Esophagus muscularis mucosa (tissue), 4 donors: ENCODE measurements at places on chromosomes 13 and 19. TPM values are rescaled to one million over a fixed set of nuclear protein-coding genes. Genes with fewer than 3 reads are reported as not detected.

DNA sequence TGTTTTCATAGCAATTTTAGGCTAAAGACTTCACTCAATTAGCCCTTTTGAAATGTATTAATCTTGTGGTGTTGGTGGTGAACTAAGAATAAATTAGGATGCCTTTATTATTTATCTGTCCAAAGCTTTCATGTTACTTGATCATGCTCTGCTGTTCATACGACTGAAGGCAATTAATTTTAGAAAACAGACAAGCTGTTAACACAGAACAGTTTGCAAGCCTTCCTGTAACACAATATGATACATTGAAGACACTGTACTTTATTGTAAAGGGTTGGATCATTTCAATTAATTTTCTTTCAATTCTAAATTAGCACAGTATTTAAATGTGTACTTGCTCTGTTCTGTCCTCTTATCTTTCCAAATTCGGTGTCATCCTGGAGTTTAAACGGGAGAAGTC, 794.3 kb upstream of the MIR17HG start:
- no peak for DNase-seq

C13orf46 gene
- 0.52 TPM for total RNA-seq

- DNase-seq, result no peak
Observed at GRCh38 chr19:2636141-2636896, 66.2 kb downstream of the GNG7 start.

TMEM143 gene
- total RNA-seq, result 4.8 TPM

- no peak for DNase-seq
Observed at GRCh38 chr13:42750794-42751193, 30.6 kb upstream of the FAM216B start.

- no peak for DNase-seq
Observed at GRCh38 chr19:32105527-32106310, 239.7 kb upstream of the ZNF507 start.

ACER1 gene
- not detected for total RNA-seq

DNA sequence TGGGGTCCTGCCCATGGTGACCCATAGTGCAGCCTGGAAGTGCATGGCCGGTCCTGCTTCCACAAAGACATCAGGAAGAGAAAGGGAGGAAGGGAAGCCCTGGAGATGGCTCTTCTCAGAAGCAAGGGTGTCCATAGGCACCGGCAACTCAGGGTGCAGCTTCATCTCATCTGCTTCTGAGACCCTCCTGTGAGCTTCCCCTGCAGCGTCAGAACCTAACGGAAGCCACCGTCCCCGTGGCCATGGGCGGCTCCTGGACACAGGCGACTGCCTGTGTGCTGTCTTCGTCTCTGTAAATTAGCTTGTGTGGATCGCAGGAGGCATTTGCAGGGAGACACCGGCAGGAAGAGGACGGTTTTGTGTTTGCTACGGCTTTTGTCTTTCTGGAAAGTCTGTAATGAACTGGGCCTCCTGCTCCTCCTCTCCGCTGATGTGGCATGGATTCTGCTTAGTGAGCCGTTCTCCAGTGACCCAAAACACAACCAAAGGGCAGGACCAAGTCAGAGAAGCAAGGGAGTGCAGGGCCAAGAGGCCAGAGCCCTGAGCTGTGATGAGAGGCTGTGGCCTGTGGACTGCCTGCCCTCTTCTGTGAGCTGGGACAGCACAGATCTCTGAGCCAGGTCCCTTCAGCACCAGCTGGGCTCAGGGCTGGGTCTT, 2.5 kb downstream of the ATP4B start:
- no peak for DNase-seq

DNA sequence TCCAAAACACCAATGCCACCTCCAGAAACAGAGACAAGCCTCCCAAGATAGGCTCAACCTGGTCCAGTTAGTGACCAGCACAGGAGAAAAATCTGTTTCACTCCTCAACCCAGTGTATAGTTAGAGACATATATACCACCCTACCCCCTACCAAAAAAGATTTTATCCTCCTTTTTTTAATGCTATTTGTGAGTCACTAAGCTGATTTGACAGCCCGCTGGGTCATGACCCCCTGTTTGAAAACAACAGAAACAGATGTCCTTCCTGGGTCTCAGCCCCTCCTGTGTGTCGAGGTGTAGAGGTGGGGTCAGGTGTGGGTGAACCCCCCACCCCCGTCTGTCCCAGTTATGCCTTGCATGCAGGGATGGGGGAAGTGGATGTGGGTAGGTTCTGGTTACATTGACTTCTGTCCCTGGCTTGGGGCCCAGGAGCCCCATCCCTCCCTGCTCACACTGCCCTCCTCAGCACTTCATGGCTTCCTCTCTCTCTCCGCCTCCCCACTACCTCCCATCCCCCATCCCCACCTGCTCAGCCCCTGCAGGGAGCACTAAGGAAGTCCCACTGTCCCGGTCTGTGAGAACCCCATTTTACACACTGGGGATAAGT, 14.0 kb upstream of the TOMM40 start:
- DNase-seq, result no peak

DNA sequence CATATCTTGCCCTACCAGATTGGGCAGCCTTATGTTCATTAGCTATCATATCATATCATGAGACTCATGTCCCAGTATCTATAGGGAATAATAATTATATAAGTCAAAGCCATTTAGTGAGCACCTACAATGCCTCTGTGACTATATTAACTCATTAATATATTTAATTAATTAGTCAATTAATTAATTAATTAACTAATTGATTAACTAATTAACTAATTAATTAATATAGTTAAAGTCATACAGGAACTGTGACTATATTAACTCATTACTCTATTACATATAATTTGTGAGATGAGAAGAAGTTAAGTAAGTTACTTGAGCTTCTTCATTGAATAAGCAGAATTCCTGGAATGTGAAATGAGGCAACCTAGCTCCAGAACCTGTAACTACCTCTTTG, 588.3 kb upstream of the SLITRK1 start:
- no peak for DNase-seq

DNA sequence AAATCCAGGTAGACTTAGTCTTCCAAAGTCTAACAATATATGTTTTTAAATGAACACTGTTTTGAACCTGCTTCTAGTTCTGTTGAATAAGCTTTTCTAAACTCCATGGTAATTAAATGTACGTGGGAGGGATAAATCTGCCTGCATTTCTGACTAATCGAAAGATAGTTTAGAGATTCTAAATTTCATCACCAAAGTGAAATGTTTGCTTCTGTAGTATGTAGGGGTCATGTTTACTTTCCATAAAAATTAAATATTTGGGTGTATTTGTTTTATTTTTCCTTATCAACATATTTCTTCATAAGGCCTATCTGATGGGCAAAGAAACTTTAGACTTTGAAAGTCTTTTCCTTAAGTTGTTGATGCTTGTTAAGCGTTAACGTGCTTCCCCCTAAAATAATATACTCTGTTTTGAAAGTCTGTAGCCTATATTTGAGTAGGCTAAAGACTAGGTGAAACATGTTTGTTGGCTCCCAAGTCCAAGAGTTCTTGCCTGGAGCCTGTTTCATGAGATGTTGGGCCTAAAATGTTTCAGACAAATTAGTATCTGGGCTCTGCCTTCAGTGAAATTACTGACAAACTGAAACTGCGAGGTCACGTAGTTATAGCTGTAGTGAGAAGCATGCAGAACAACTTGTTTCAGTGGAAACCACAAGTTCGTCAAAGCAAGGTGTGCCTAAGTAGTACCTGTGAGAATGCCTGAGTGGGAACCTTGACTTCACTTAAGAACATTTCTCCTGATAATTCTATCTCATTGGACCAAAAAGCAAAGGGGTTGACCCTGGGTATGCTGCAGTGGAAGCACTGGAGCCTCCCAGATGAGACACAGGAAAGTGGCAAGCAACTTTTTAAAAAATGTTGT, 126.2 kb downstream of the LMO7 start:
- no peak for DNase-seq

DNA sequence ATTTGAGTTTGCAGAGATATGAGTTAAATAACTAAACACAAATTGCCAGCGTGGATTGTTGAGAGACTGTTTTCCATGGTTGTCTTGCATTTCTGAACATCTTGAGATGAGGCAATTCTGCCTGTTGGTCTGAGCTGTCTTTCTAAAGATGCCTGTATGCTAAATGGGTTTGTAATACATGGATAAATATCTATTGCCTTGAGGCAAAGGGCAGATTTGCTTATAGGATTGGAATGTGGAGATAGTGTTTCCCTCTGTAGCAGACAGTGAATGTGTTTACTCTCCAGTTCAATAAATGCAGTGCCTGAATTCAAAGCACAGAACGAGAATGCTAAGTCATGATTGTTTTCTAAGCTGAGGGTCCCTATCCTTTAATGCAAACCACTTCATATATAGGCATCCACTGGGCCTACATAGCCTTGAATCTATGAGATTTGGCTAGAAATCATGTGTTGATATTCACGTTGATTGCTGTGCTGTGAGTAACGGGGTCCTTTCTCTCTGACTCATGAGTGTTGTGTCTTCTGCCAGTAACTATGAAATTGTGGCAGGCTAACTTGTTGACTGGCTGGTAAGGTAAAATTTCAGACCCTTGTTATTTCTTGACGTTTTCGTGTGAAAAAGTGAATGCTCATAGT, 2554.8 kb downstream of the PCDH9 start:
- DNase-seq, result no peak

FBL gene
- total RNA-seq, result 103 TPM

GRCh38 chr13:33340631-33341030, 55.1 kb upstream of the STARD13 start:
- no peak for DNase-seq

- no peak for DNase-seq
Observed at GRCh38 chr13:113922412-113923118, 51.3 kb downstream of the C13orf46 start.

GRCh38 chr13:78521091-78521490, 82.3 kb downstream of the POU4F1 start:
- no peak for DNase-seq

DNA sequence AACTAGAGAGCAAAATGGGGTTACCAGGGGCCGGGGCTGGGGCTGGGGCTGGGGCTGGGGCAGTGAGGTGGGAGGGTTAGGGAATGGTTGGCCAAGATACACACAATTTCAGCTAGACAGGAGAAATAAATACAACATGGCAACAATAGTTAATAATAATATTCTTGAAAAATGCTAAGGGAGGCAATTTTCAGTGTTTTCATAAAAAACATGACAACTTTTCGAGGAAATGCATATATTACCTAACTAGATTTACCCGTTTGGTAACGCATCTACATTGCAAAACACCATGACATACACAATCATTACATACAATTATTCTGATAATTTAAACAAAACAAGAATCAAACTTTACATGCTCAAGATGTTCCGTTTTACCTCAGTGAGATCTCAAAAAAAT, 12.2 kb downstream of the RFPL4AL1 start:
- DNase-seq, result no peak

ZC3H4 gene
- total RNA-seq, result 26.2 TPM

GRCh38 chr19:47310819-47311218, 1.2 kb downstream of the C5AR1 start:
- no peak for DNase-seq

DNA sequence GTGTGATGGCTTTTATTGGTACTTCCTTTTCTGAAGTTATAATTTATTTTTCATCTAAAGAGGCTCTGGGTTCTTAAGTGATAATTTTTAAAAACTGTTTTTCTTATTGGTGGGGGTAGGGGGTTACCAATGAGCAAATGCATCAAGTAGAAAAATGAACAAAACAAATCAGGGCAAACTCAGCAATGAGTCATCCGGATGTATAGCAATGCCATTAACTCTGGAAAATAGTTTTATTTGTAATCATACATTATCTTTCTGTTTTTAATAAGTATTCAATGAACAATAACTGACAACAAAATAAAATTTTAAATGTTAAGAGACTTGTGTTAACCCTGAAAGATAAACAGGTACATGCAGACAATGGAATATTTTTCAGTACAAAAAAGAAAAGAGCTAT, 67.6 kb downstream of the UFM1 start:
- DNase-seq, result no peak

- no peak for DNase-seq
Observed at GRCh38 chr19:3067563-3067962, 5.3 kb upstream of the TLE5 start.

DNA sequence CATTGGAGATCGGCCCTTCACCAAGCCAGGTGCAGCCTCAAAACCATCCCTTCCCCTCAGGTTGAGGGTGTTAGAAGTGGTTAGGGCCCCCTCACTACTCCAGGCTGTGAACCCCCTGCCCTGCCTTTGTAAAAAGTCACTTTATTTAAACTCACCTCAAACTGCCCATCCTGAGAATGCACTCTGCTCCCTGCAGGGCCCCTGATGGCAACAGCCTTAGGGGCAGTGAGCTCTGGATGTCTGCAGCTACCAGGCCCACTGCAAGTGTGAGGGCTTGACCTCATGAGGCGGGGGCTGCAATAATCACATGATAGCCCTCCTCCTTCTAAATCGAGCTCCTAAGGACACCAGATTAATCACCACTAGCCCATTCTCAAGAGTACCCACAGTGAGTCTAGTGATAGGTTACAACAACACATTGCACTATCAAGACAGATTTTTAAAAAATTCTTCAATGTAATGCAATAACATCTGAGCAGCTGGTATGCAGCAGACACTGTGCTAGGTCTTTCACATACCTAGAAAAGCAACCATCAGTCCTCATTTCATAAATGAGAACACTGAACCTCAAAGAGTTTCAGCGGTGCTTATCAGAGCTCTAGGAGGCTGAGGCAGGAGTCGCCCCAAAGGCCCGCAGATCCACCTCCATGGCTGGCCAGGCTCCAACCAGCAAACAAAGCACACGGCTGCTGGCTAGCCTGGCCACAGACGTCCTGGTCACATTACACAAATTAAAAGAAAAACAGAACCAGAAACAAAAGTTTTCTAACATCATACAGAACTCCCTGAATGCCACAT, 26.0 kb downstream of the SLC7A1 start:
- no peak for DNase-seq

MISP gene
- not detected for total RNA-seq

FGF22 gene
- 2.0 TPM for total RNA-seq

DNA sequence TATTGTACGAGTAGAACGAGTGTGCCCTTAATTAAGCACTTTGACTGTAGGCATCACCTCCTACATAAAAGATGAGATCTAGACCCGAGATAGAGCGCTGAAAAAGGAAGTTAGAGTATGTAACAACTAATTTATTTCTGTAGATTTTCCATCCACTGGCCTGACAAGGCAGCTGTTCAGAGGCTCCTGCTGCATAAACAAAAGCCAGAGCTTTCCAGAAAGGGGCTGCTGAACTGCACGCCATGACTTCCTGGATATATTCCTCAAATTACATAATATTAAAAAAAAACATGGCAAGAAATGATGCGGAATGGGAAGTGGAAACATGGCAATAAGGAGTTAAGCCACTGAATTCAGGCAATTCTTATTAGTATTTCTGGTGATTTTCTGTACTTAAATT, 89.7 kb downstream of the AKAP11 start:
- no peak for DNase-seq
